ENCODE measurements at places on chromosomes 7 and 10. TPM values are rescaled to one million over a fixed set of nuclear protein-coding genes. Genes with fewer than 3 reads are reported as not detected.

- no peaks in the 10 kb centered on the region for H3K27me3 ChIP-seq
- H3K36me3 ChIP-seq, result no peaks in the 10 kb centered on the region
- H3K4me3 ChIP-seq, result no peak overlapping the region
- no peak overlapping the region for H3K27ac ChIP-seq
- peaks cover 33% of the 10 kb centered on the region for H3K4me1 ChIP-seq
Measured at GRCh38 chr7:120714945-120715344, 143.0 kb downstream of the TSPAN12 start.

DNA sequence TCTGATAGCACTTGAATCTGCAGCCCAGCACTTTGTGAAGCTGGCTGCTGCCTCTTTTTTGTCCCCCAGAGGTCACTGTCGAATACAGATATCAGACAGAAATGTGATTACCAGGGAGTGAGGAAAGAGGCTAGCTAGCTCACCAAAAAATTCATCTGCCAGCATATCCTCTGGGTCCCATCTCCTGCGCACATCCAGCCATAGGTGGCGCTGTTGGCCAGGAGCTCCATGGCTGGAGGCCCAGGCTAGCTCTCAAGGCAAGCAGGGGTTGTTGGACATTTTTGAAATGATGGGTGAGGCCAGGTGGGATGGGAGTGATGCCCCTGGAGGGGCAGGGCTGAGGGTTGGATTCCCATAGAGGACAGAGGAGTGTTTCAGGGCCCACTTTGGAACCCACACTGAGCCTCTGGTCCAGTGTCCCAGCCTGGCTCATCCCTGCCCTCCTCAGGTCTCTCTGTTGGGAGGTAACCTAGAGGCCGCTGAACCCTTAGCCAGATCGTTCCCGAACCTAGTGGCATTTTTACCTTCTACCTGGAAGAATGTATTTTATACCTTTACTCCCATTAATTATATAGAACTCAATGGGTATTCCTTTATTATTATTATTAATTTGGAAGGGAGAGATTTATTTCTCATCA lies 14.8 kb downstream of the DPCD start:
- H3K4me1 ChIP-seq, result peaks cover 2% of the 10 kb centered on the region
- peaks cover 10% of the 10 kb centered on the region for H3K36me3 ChIP-seq
- no peaks in the 10 kb centered on the region for H3K27me3 ChIP-seq
- peak; percentile 73 for DNase-seq

GRCh38 chr7:2862831-2863361 lies 18.8 kb upstream of the GNA12 start:
- H3K27ac ChIP-seq, result peak overlapping the region; percentile 33
- DNase-seq, result no peak
- H3K36me3 ChIP-seq, result no peaks in the 10 kb centered on the region
- H3K4me3 ChIP-seq, result no peak overlapping the region

GRCh38 chr10:1142596-1142995 lies 86.4 kb downstream of the WDR37 start:
- peaks cover 6% of the 10 kb centered on the region for H3K36me3 ChIP-seq
- peaks cover 9% of the 10 kb centered on the region for H3K4me1 ChIP-seq
- H3K27me3 ChIP-seq, result no peaks in the 10 kb centered on the region
- no peak for DNase-seq

DNA sequence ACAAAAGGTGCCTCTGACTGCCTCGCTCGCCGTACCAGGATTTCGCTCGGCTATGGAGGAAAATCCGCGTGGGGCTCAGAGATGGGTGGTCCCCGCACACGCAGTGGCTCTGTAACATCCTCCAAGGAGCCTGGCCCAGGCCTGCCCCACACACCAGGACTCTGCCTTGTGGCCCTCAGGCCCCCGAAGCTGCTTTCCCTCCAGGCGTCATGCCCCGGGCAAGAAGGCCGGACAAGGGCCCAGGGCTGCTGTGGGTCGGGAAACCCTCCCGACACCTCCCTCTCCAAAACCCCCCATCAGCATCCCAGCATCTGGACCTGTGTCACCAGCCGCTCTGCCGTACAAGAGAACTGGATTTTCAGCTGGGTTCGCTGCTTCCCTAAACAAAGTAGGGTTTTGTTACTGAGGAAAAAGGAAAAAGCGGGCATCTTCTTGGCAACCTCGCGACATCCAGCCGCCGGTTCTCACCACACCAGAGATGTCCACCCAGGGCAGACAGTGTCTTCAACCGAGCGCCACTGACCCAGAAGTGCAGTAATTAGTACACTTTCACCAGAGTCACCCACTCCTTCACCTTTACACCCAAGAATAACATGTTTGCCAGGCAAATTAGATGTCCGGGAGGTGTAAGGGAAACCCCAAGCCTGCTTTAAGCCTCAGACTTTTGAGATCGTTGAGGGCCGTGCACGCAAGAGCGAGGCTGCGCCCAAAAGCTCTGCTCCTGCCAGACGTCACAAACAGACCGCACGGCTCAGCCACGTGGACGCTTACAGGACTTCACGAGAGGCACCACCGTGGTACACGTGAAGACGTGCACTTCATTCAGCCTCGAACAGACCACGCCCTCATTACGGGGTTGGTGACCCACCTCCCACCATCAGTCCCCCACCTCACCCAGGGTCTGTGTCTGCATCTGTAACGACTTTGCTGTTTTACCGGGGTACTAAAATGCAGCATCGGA lies 62.2 kb downstream of the DIP2C start:
- no peak for DNase-seq
- no peak overlapping the region for H3K4me3 ChIP-seq
- H3K27ac ChIP-seq, result no peak overlapping the region
- peaks cover 15% of the 10 kb centered on the region for H3K36me3 ChIP-seq

- H3K27ac ChIP-seq, result peak overlapping the region; percentile 2
- H3K4me3 ChIP-seq, result no peak overlapping the region
- peaks cover 10% of the 10 kb centered on the region for H3K4me1 ChIP-seq
Measured at GRCh38 chr10:14949291-14949690, 4.6 kb downstream of the DCLRE1C start.

DNA sequence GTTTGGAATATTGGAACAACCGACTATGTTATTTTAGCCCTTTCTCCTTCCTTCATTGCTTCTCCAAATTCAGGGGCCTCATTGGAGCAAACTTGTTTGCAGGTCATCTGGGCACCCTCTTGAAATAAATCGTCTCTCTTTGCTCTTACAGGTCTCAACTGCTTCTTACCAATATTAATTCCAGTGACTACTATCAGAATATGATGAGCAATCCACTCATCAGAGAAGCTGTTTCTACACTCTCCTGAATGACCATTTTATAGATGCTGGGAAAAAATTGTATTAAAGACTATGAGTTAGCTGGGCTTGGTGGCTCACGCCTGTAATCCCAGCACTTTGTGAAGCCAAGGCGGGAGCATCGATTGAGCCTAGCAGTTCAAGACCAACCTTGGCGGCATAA lies 12.5 kb upstream of the HNRNPF start:
- no peaks in the 10 kb centered on the region for H3K27me3 ChIP-seq
- no peak overlapping the region for H3K27ac ChIP-seq
- no peak overlapping the region for H3K4me3 ChIP-seq
- peaks cover 5% of the 10 kb centered on the region for H3K4me1 ChIP-seq
- no peak for DNase-seq
- H3K36me3 ChIP-seq, result peaks cover 2% of the 10 kb centered on the region

GRCh38 chr10:130407052-130407451 lies 270.9 kb downstream of the GLRX3 start:
- peaks cover 9% of the 10 kb centered on the region for H3K4me1 ChIP-seq
- no peak overlapping the region for H3K4me3 ChIP-seq
- no peak overlapping the region for H3K27ac ChIP-seq
- no peaks in the 10 kb centered on the region for H3K36me3 ChIP-seq
- no peak for DNase-seq

ZP3 gene
- total RNA-seq, result not detected

FAM25A gene
- not detected for total RNA-seq

- H3K4me3 ChIP-seq, result no peak overlapping the region
- DNase-seq, result no peak
- no peak overlapping the region for H3K27ac ChIP-seq
- H3K36me3 ChIP-seq, result no peaks in the 10 kb centered on the region
- peaks cover 48% of the 10 kb centered on the region for H3K27me3 ChIP-seq
Measured at GRCh38 chr7:30969604-30969970, 5.8 kb downstream of the GHRHR start.

- H3K27ac ChIP-seq, result no peak overlapping the region
- H3K4me1 ChIP-seq, result no peaks in the 10 kb centered on the region
- no peaks in the 10 kb centered on the region for H3K27me3 ChIP-seq
- no peaks in the 10 kb centered on the region for H3K36me3 ChIP-seq
Measured at GRCh38 chr10:31607481-31607880, 288.5 kb downstream of the ZEB1 start.

DNA sequence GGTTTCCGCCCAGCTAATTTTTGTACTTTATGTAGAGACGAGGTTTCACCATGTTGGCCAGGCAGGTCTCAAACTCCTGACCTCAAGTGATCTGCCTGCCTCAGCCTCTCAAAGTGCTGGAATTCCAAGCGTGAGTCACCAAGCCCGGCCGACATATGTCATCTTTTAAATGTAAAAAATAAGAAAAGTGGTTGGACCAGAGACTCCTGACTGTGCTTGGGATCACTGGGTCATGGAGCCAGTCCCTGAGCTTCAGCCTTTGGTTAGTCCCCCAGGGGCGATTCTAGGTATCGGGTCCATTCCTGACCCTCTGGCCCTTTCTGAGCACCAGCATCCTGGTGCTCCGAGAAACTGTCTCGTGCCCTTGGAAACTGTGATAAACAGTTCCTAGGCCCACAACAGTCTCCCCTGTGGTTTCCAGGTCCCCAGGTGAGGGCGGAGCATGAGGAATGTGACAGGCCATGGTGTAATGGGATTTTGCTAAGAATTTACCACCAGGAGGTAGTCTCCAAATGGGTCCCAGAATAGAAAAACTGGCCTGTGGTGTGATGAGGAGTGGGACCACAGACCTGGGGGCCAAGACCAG lies 32.8 kb downstream of the UBTD1 start:
- no peaks in the 10 kb centered on the region for H3K4me1 ChIP-seq
- peaks cover 5% of the 10 kb centered on the region for H3K36me3 ChIP-seq
- no peak for DNase-seq
- H3K27ac ChIP-seq, result no peak overlapping the region
- no peaks in the 10 kb centered on the region for H3K27me3 ChIP-seq
- no peak overlapping the region for H3K4me3 ChIP-seq

DNA sequence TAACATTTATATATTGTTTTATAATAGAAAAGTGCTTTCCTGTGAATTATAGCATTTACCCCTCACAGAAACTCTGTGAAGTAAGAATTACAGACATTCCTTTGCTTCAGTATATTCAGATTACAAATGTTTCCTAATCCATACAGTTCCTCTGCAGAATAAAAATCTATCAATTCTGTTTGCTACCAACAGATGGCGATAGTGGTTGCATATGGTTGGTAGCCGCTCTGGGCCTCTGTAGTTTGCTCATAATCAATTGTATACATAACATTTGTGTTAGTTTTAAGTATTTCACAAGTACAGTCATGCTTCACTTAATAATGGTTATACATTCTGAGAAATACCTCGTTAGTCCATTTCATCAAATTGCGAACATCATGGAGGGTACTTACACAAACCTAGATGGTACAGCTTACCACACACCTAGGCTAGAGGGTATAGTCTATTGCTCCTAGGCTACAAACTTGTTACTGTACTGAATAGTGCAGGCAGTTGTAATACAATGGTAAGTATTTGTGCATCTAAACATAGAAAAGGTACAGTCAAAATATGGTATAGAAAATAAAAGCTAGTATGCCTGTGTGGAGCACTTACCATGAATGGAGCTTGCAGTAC lies 94.4 kb upstream of the STEAP4 start:
- peaks cover 7% of the 10 kb centered on the region for H3K27me3 ChIP-seq
- peaks cover 6% of the 10 kb centered on the region for H3K4me1 ChIP-seq
- H3K27ac ChIP-seq, result no peak overlapping the region
- H3K4me3 ChIP-seq, result no peak overlapping the region
- no peak for DNase-seq

TRIM74 gene
- 2.1 TPM for total RNA-seq

DNA sequence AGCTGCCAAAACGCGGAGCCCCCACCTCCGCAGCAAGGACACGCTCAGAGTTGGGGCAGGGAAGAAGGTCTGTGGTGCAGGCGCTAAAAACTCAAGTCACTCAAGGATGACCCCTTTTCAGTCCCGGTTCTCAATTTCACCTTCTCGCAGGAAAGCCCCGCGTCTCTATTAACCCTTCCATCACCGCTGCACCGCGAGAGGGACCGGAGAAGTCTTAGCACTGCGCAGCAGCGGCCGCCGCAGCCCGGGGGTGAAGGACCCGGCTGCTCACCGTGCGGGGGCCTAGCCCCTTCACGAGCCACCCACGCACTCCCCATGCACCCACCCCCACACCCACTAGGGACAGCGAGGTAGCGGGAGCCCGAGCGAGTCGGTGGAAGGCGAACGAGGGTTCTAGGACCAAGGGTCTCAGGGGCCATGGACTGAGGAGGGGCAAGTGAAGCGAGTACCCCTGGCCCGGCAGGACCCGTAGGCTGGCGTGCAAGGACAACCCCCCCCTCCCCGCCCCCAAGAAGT lies 162.9 kb downstream of the SH3PXD2A start:
- H3K36me3 ChIP-seq, result no peaks in the 10 kb centered on the region
- H3K27ac ChIP-seq, result no peak overlapping the region

- H3K36me3 ChIP-seq, result no peaks in the 10 kb centered on the region
- no peak for DNase-seq
- no peak overlapping the region for H3K27ac ChIP-seq
- H3K4me3 ChIP-seq, result no peak overlapping the region
- peaks cover 12% of the 10 kb centered on the region for H3K4me1 ChIP-seq
- H3K27me3 ChIP-seq, result no peaks in the 10 kb centered on the region
Measured at GRCh38 chr7:17623546-17624185, 316.6 kb downstream of the SNX13 start.

- no peak overlapping the region for H3K4me3 ChIP-seq
- no peaks in the 10 kb centered on the region for H3K36me3 ChIP-seq
- H3K4me1 ChIP-seq, result peaks cover 2% of the 10 kb centered on the region
- H3K27ac ChIP-seq, result no peak overlapping the region
- peaks cover 3% of the 10 kb centered on the region for H3K27me3 ChIP-seq
Measured at GRCh38 chr7:105594034-105594433, 12.7 kb upstream of the EFCAB10 start.

GPRIN2 gene
- total RNA-seq, result 19.8 TPM

GBX1 gene
- total RNA-seq, result 2.1 TPM

CBLL1 gene
- 34.0 TPM for total RNA-seq

- peaks cover 17% of the 10 kb centered on the region for H3K4me1 ChIP-seq
- H3K36me3 ChIP-seq, result no peaks in the 10 kb centered on the region
- H3K27ac ChIP-seq, result no peak overlapping the region
- peaks cover 88% of the 10 kb centered on the region for H3K27me3 ChIP-seq
- H3K4me3 ChIP-seq, result peak overlapping the region; percentile 61
Measured at GRCh38 chr10:104642658-104643302, 1.7 kb downstream of the SORCS3 start.

DNA sequence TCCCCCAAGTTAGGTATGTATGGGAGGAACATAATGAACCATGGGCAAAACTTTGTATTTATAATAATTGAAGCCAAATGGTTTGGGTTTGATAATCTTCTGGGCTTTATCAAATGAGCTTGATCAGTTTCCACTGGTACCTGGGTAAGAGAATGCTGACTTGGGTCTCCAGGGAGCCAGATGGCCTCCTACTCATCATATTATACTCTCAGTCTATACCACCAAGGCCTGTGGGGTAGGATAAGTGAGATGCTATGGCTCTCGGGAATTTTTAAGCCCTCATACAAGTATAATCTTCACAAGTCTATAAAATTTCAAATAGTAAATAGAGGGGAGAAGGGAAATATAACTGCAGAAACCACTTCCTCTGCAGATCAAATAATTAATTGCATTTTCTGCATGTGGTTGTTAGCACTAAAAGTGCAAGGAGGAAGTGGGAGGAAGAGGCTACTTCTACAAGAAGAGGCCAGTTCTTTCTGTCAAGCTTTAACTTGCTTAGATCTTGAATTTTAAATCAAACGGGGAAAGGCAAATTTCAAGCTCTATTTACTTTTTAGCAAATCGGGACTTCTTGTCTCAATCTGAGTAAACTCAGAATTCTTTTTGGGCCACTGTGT lies 349.0 kb downstream of the SORCS1 start:
- DNase-seq, result no peak
- H3K4me1 ChIP-seq, result peaks cover 15% of the 10 kb centered on the region
- no peak overlapping the region for H3K27ac ChIP-seq
- H3K36me3 ChIP-seq, result no peaks in the 10 kb centered on the region
- H3K27me3 ChIP-seq, result no peaks in the 10 kb centered on the region
